ENCODE measurements at places on chromosomes 6 and 20. TPM values are rescaled to one million over a fixed set of nuclear protein-coding genes. Genes with fewer than 3 reads are reported as not detected.

DNA sequence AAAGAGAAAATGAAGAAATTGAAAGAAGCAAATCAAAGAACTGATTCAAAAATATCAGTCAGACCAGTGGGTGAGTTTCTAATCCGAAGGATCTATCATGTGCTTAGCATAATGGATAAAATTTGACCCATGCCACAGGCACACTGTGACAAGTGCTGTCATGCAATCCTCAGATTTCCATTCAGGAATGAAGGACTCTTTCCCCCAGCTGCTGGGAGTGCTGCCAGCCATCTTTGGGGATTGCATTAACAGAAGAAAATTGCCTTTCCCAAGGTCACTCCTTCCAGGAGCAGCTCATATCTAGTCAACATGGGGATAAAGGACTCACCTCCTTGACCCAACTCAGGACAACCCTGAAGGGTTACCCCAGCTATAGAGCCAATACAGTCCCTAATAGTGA is 316.7 kb upstream of the TBX18 start:
- no peak for DNase-seq
- H3K4me3 ChIP-seq = no peak overlapping the region
- H3K4me1 ChIP-seq = peaks cover 12% of the 10 kb centered on the region
- no peaks in the 10 kb centered on the region for H3K27me3 ChIP-seq
- H3K36me3 ChIP-seq = no peaks in the 10 kb centered on the region

DNA sequence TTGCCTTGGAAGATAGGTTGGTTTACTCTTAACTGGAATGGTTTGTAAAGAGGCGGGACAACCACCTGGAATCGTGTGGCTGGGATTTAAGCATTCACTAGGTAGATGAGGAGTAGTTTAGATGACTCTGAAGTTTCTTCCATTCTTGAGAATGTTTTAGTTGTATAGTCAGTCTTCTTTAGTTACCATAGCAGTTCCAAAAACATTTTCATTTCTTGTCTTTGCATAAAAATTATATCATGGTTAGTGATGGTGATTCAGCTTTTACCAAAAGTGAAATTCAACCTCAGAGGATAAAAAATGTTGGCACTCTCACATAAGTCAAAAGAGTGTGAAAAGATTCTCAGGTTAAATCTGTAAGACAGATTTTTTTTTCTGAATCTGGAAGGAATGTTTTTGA is 70.3 kb downstream of the SMAP1 start:
- no peaks in the 10 kb centered on the region for H3K4me1 ChIP-seq
- peaks cover 8% of the 10 kb centered on the region for H3K36me3 ChIP-seq
- no peak for DNase-seq
- no peak overlapping the region for H3K4me3 ChIP-seq

- H3K4me1 ChIP-seq = no peaks in the 10 kb centered on the region
- no peaks in the 10 kb centered on the region for H3K36me3 ChIP-seq
- no peaks in the 10 kb centered on the region for H3K27me3 ChIP-seq
- no peak for DNase-seq
- H3K27ac ChIP-seq = no peak overlapping the region
These were observed 96.7 kb downstream of the TOX2 start for GRCh38 chr20:44011251-44011940.

- no peak for DNase-seq
- H3K4me1 ChIP-seq = peaks cover under 1% of the 10 kb centered on the region
- H3K27ac ChIP-seq = no peak overlapping the region
These were observed 22.7 kb upstream of the HLA-DQA1 start for GRCh38 chr6:32614366-32615081.

DNA sequence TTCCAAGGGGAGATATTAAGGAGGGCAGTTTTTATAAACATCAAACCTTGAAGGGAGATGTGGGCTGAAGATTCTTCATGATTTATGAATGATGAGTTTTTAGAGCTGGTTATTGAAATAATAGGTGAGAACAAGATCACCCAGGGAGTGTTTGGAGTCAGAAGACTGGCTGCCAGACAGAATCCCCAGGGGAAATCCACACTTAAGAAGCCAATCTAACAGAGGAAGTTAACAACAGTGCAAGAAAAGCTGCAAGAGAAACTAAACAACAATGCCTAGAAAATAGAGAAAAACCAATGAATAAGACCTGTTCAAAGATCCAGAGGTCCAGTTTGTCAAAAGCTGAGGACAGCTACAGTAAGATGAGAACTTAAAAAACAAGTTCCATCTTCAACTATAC is 167.9 kb upstream of the MAN1A1 start:
- no peaks in the 10 kb centered on the region for H3K36me3 ChIP-seq
- no peaks in the 10 kb centered on the region for H3K4me1 ChIP-seq
- no peak overlapping the region for H3K27ac ChIP-seq
- no peaks in the 10 kb centered on the region for H3K27me3 ChIP-seq
- no peak overlapping the region for H3K4me3 ChIP-seq
- no peak for DNase-seq

DNA sequence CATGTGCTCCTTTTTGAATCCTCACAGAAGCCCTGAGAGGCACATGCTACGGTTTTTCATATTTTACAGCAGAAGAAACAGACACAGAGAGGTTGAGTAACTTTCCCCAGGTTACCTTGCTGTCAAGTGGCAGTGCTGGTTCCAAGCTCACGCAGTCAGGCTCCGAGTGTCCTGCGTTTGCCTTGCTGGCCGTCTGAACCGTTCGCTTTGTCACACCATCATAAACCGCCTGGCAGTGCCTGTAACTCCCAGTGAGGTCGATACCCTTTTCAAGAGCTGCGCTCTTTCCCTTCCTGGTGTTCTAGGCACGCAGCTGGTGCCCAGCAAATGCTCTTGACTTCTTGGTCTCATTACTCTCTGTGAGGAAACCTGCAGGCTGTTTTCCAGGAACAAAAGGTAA is 31.3 kb upstream of the KCNG1 start:
- no peaks in the 10 kb centered on the region for H3K36me3 ChIP-seq
- H3K27me3 ChIP-seq = no peaks in the 10 kb centered on the region
- H3K4me3 ChIP-seq = no peak overlapping the region
- peaks cover 23% of the 10 kb centered on the region for H3K4me1 ChIP-seq

DNA sequence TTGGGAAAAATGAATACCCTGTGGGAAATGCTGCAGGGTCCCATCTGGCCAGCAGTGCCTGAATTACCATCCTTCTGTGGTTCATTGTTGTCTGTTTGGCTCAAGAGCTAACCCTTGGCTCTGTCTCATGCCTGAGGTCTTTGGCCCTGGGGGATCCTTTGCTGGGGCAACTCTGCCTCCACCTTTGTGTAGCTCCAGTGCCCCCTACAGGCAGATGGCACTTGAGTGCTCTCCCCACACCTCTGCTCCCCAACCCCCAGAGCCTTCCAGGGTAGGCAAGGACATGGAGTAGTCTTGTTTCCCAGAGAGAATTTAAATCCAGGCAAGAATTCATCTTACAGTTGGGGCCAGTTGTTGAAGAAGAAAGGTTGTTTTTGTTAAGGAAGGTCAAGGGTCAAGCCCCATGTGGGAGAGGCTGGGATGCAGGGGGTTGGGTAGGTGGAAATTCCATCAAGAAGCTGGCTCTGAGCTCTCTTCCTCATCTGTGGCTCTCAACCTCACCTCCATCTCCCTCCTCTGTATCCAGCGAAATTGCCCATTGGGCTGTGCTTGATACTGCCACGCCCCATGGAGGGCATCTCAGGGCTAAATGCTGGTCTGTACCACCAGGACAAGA is 44.2 kb downstream of the ZNF831 start:
- H3K4me3 ChIP-seq = no peak overlapping the region
- H3K27ac ChIP-seq = no peak overlapping the region
- peaks cover 13% of the 10 kb centered on the region for H3K4me1 ChIP-seq
- no peaks in the 10 kb centered on the region for H3K36me3 ChIP-seq

DNA sequence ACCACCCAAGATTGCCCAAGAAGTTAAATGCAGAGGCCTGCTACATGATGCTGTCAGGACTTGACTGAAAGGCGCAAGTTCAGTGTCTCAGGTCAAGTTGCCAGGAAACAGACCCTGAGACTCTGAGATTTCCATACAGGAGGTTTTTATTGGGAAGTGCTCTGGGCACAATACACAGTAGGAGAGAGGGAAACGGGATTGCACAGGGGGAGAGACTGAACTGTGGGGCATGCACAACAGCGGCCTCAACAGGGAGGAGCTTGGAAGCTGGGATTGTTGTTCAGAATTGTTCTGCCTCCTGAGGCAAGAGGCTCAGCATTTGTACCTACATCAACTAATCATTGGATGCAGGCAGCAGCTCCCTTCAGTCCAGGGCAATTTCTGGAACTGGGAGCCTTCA is 6.7 kb downstream of the STX11 start:
- H3K27me3 ChIP-seq = peaks cover 16% of the 10 kb centered on the region
- no peak overlapping the region for H3K27ac ChIP-seq
- DNase-seq = peak; percentile 11

GRCh38 chr6:26536571-26537159 is 1.5 kb upstream of the HMGN4 start:
- no peaks in the 10 kb centered on the region for H3K27me3 ChIP-seq
- peak overlapping the region; percentile 79 for H3K4me3 ChIP-seq
- no peaks in the 10 kb centered on the region for H3K36me3 ChIP-seq
- DNase-seq = peak; percentile 58
- peak overlapping the region; percentile 36 for H3K27ac ChIP-seq
- H3K4me1 ChIP-seq = peaks cover 18% of the 10 kb centered on the region

DNA sequence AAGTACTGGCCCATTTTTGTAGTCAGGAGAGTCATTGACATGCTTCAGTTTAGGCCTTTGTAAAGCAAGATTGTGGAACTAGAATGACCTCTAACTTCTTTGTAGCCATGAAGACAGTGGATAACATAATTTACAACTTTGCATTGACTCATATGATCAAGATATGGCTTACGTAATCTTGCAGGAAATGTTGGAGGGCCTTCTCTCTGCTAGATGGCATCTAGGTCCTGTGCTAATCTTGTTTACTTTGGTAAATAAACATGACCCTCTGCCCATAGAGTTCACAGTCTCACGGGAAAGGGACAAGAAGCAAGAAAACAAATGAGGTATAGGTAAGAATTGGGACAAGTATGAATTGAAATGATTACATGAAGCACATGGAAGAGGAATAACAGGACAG is 355.2 kb upstream of the ARID1B start:
- H3K4me3 ChIP-seq = no peak overlapping the region
- no peak overlapping the region for H3K27ac ChIP-seq
- no peaks in the 10 kb centered on the region for H3K36me3 ChIP-seq
- no peaks in the 10 kb centered on the region for H3K27me3 ChIP-seq
- no peak for DNase-seq

DNA sequence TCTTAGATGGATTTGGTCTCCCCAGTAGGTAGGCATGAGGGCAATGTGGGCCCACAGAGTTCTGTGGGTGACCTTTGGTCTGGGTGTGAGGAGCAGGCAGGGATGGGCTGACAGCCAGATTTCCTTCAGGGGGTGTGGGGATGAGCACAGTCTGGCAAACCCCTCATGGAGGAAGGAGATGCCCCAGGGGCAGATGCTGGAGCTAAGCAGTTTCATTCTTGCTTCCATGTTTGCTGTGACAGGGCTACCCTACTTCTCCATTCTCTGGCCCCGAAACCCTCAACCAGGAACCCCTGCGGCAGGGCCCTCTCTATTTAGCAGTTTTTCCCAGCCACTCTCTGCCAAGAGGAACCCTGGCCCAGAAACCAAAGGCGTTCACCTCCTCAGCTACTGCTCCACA is 40.4 kb downstream of the GCLC start:
- H3K4me1 ChIP-seq = no peaks in the 10 kb centered on the region
- H3K36me3 ChIP-seq = peaks cover 7% of the 10 kb centered on the region
- no peak overlapping the region for H3K4me3 ChIP-seq
- H3K27me3 ChIP-seq = no peaks in the 10 kb centered on the region
- no peak for DNase-seq

DNA sequence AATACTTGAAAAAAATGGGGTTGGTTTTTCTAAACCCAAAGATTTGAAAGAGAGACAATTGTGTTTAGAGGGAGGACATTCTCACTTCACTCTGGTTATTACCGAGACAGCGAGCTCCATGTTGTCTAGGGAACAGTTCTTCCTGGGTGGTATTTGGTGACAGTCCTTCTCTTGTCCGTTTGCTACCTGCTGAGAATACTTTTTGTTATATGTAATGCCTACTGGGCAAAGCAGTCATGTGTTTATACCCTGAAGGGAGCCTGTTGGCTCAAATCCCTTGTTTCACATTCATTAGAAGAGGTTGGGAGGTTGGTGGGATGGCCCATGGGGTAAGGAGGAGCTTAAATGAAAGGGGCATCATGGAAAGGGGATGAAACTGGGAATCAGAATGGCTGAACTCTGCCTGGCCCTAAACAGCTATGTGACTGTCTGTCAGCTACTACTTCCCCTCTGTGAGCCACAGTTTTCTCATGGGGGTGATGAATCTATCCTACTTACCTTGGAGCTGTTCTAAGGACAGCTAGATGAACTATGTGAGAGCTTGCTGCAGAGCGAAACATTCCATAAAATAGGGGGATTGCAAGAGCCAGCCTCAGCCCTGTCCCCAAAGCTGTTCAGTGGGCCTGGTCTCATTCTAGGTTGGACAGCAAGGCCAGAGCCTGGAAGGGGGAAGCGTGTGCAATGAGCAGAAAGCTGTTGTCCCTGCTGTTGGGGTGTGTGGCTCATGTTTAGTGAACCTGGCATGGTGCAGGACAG is 43.5 kb downstream of the FNDC1 start:
- H3K27ac ChIP-seq = no peak overlapping the region
- DNase-seq = peak; percentile 31
- H3K36me3 ChIP-seq = no peaks in the 10 kb centered on the region
- H3K4me3 ChIP-seq = no peak overlapping the region
- H3K4me1 ChIP-seq = peaks cover 7% of the 10 kb centered on the region
- H3K27me3 ChIP-seq = no peaks in the 10 kb centered on the region

DNA sequence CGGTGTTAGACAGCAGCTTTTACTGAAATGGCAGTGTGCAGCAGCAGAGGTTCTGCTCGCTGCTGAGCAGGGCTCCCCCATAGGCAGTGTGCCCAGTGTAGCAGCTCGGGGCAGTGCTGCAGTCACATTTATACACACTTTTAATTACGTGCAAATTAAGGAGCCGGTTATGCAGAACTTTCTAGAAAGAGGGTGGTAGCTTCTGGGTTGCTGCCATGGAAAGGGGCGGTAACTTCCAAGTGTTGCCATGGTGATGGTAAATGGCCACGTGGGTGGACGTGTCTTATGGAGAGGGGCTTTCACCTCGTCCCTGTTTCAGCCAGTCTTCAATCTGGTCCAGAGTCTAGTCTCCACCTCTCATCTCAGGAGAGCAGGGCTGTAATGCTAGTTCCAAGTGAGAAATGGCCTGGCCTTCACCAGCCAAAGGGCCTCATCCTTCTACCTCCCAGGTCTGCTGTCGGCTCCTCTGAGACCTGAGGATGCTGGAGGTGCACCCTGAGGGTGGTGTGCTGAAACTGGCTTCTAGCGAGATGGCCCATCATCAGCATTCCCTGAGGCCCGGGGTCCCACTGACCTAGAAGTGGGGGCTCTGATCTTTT is 180.5 kb upstream of the PMEPA1 start:
- H3K27me3 ChIP-seq = no peaks in the 10 kb centered on the region
- H3K4me1 ChIP-seq = peaks cover 10% of the 10 kb centered on the region
- H3K36me3 ChIP-seq = no peaks in the 10 kb centered on the region
- H3K4me3 ChIP-seq = no peak overlapping the region
- no peak for DNase-seq

GRCh38 chr6:38587766-38588362 is 51.9 kb downstream of the BTBD9 start:
- no peaks in the 10 kb centered on the region for H3K27me3 ChIP-seq
- no peaks in the 10 kb centered on the region for H3K4me1 ChIP-seq
- no peak overlapping the region for H3K4me3 ChIP-seq
- no peaks in the 10 kb centered on the region for H3K36me3 ChIP-seq
- no peak overlapping the region for H3K27ac ChIP-seq
- no peak for DNase-seq

- H3K36me3 ChIP-seq = no peaks in the 10 kb centered on the region
- no peaks in the 10 kb centered on the region for H3K27me3 ChIP-seq
- no peak overlapping the region for H3K4me3 ChIP-seq
- no peak for DNase-seq
- peaks cover 7% of the 10 kb centered on the region for H3K4me1 ChIP-seq
These were observed 44.5 kb upstream of the RPS6KA2 start for GRCh38 chr6:166671434-166672081.

The ZNF311 gene
- total RNA-seq = 2.0 TPM

The TMEM74B gene
- total RNA-seq = 4.2 TPM

The C20orf144 gene
- total RNA-seq = not detected

The CRNKL1 gene
- 27.9 TPM for total RNA-seq

The ADGRG6 gene
- 0.93 TPM for total RNA-seq

The DPPA5 gene
- total RNA-seq = not detected
